ENCODE measurements at places on chromosomes 6 and 20. TPM values are rescaled to one million over a fixed set of nuclear protein-coding genes. Genes with fewer than 3 reads are reported as not detected.

DNA sequence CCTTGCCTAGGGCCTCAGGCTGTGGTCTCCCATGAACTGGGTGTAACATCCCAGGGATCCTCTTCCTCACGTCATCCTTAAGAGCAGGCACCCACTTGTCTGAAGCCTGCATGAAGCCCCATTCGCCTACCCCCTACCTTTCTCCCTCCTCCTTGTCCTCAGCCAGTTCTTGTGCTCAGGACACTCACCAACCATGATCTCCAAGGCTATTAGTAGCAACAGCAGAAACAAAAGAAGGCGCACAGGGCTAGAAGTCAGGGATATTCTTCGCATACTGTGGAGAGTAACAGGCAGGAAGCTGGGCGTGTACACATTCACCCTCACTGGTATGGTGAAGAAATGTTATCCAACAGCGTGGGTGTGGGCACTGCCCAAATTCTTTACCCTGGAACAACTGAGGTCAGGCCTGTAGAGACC lies 7.3 kb downstream of the RAET1E start:
- DNase-seq, result no peak

DNA sequence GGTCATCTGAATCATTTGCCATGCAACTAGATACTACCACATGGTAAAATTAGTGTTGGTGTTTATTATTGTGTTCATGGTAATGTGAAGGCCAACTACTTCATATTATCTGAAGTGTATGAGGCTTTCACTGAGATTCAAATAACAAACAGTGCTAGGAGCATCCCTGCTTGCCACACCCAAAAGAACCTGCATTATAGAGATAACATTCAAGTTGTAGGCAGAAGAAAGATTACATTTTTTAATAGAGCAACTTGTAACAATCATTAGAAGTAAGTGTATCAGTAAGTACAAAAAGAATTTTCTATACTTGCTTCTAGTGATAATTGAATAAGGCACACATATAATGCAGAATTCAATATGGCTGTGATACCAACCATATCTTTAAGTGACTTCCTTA lies 49.8 kb downstream of the BCKDHB start:
- DNase-seq, result no peak

DNA sequence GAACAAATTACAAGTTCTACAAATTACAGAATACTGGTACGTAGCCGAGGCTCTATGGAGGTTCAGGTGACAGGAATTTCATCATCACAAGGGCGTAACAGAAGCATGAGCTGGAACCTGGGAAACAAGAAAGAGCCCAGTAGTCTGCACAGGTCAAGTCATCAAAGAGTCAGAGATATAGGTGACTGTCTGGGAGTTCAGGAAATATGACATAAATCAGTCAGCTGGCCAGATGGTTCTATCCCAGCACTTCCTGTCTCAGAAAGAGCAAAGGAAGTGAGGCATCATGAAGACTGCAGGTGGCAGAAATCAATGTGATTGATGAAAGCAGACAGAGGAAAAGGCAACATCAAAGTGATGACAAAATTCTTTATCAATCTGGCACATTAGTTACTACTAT lies 23.3 kb downstream of the MYCT1 start:
- DNase-seq, result no peak

DNA sequence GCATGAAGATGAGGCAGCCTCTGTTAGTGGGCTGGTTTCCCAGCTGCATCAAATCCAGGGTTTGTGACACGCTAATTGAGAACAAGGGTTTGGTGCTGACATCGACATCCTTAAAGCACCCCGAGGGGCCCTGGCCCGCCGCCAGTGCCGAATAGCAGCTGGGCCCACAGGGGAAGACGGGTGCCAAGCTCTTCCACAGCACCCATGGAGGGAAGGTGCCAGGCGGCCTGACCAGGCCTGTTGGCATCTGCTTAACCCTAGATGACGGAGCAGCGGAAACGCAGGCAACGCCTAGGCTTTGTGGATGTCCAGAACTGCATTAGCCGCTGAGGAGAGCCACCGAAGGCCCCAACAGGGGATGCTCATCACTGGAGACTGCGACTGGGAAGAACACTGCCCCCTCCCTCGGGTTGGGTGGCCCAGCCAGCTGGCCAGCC lies 16.0 kb downstream of the UQCC2 start:
- DNase-seq, result no peak

DNA sequence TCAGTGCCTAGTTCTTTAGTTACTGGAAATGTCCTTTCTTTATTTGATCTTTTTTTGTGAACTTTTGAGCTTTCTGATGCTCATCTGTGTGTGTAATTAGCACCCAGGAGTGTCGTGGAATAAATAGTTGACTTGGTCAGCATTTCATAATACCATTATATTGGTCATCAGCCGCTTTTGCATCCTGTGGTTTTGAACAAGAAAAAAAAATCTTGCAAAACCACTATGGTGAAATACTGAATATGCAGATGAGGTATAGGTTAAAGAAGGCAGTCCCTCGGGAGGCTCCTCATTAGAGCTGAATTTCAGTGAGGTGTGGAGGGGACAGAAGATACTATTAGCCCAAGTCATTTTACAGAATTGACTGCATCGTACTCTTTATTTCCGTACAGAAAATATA lies 90.1 kb downstream of the FOXO3 start:
- no peak for DNase-seq

GRCh38 chr6:31617010-31617409 lies 2.0 kb downstream of the AIF1 start:
- no peak for DNase-seq

Gene GRM1
- 1.3 TPM for total RNA-seq

Gene MCM9
- total RNA-seq, result 6.0 TPM

Gene KIF13A
- total RNA-seq, result 59.5 TPM

Gene ZKSCAN4
- total RNA-seq, result 2.7 TPM

Gene SPATS1
- not detected for total RNA-seq

- DNase-seq, result no peak
Measured at GRCh38 chr20:57762531-57763234, 52.9 kb upstream of the PMEPA1 start.

GRCh38 chr6:149471801-149472200 lies 13.0 kb downstream of the ZC3H12D start:
- no peak for DNase-seq

GRCh38 chr20:10216146-10216791 lies 2.4 kb upstream of the SNAP25 start:
- no peak for DNase-seq

Gene HSPA1L
- 2.0 TPM for total RNA-seq

DNA sequence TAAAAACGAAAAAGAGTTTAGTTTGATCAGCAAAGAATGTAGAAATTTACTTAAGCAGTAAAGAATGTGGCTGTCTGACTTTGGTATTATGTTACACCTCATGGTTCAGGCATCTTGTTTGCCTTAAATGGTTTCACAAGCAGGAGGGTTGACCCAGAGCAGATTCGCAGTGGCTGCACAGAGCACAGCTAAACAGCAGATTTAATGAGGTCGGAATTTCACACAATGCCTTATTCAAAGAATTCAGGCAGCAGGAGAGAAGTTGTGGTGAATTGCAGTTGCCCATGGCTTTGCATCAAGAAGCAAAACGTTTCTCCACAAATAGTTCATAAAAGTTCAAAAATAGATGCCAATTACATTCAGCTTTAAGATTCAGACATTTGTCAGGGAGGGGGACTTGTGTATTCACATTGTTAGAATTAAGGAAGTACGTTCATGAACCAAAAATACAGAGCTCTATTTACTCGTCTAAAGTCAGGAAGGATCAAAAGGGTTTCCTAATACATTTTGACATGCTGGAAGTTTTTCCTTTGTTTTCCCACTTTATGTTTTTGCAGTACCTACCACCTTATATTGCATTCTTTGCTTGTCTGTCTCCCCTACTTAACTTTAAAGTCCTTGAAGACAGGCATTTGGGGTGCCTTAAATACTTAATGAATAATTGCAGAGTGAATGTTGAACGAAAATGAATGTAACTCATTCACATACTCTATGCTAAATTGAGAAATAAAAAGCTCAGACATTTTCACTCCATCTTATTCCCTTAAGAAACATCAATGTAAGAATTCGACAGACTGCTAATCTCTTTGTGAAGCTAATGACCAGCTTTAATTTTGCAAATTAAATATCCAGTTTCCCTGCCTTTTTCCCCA lies 1163.6 kb upstream of the CITED2 start:
- no peak for DNase-seq

- DNase-seq, result no peak
Measured at GRCh38 chr6:25250878-25251277, 28.3 kb upstream of the CARMIL1 start.

GRCh38 chr6:169343886-169344749 lies 90.5 kb upstream of the THBS2 start:
- DNase-seq, result no peak

DNA sequence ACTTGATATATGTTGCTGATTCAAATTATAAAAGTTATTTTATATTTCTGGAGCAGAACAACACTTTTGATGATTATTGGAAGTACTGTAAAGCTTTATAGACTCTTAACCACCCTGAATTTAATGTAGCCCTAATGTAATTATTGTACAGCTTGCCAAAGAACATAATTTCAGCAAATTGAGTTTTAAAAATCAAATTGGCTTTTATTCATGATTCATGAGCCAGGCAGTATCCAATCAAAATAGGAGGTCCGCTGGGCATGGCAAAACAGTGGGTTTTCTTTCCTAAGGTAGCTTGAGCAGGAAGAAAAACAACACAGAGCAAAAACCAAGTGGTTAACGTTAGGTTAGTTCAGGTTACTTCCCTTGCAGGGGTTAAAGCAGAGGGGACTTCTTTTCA lies 64.8 kb upstream of the MAP7 start:
- no peak for DNase-seq

- no peak for DNase-seq
Measured at GRCh38 chr6:116136373-116136772, 10.4 kb upstream of the COL10A1 start.

- DNase-seq, result no peak
Measured at GRCh38 chr6:128067446-128068118, 166.7 kb upstream of the THEMIS start.

GRCh38 chr20:45611054-45611453 lies 18.5 kb upstream of the WFDC10A start:
- DNase-seq, result no peak

GRCh38 chr6:118263921-118264486 lies 284.1 kb upstream of the PLN start:
- no peak for DNase-seq

Gene BPIFA2
- not detected for total RNA-seq

- no peak for DNase-seq
Measured at GRCh38 chr20:64100566-64100888, 6.8 kb downstream of the NPBWR2 start.

Gene GATA5
- 18.1 TPM for total RNA-seq

Gene CST5
- total RNA-seq, result not detected

Gene C20orf141
- not detected for total RNA-seq

Gene ASCC3
- total RNA-seq, result 14.2 TPM

GRCh38 chr6:131054392-131055250 lies 8.4 kb downstream of the EPB41L2 start:
- DNase-seq, result no peak

- DNase-seq, result no peak
Measured at GRCh38 chr6:43290339-43290904, 7.6 kb upstream of the SLC22A7 start.

Gene KCNB1
- 1.9 TPM for total RNA-seq

GRCh38 chr6:13702809-13703302 lies 8.8 kb downstream of the RANBP9 start:
- DNase-seq, result no peak

Gene PNRC1
- 161 TPM for total RNA-seq

Gene NKX2-2
- not detected for total RNA-seq

GRCh38 chr6:118324116-118324515 lies 224.0 kb upstream of the PLN start:
- no peak for DNase-seq

Gene EFCAB8
- total RNA-seq, result not detected

GRCh38 chr6:90819483-90819882 lies 232.6 kb upstream of the MAP3K7 start:
- no peak for DNase-seq

GRCh38 chr6:13180538-13180937 lies 147.8 kb downstream of the TBC1D7 start:
- DNase-seq, result no peak

Measured in left ventricle myocardium superior (tissue), 1 donor.